ENCODE measurements at places on chromosomes 1 and 21.

- DNase-seq, result no peak
Measured at GRCh38 chr1:4951601-4952000, 297.2 kb downstream of the AJAP1 start.

GRCh38 chr21:44485796-44486195, 30.5 kb downstream of the LRRC3 start:
- DNase-seq, result no peak

DNA sequence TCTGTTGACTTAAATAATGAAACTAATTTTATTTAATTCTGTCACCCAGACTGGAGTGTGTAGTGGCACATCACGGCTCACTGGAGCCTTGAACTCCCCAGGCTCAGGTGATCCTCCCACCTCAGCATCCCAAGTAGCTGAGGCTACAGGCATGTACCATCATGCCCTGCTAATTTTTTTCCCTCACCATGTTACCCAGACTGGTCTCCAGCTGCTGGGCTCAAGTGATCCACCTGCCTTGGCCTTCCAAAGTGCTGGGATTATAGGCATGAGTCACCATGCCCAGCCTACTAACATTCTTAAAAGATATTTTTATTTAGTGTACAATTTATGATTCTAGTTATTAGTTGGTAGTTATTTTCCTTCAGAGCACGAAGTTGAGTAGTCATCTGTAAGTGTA, 49.5 kb downstream of the NRDC start:
- no peak for DNase-seq

DNA sequence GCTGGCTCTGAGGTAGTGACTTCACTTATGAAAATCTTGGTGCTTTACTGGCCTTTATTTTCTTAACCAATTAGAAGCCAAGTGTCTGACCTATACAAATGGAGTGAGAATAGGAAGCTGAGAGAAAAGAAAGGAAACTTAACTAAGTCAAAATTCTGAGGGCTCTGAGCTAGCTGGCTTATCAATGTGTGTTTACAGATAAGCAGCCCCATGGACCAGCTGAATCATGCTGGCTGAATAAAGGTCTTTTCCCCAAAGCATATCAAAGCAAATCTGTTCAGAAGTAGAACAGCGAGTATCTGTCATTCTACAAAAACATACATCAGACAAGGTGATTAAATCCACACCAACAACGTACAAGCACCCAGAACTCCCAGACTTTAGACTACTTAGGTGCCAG, 117.2 kb downstream of the BRINP2 start:
- DNase-seq, result no peak

DNA sequence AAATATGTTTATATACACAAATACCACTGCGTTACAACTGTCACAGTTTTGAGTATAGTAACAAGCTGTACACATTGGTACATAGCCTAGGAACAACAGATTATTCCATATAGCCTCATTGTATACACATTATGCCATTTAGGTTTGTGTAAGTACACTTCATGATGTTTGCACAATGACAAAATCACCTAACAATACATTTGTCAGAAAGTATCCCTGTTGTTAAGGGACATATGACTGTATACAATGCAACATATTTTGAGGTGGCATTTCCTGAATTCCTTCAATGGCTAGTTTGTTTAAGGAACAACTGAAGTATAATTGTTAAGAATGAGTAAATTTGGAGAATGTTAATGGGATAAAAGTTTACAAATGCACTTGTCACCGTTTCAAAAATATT, 19.0 kb downstream of the PLPPR5 start:
- DNase-seq, result no peak

GRCh38 chr1:19467199-19468187, 17.8 kb downstream of the CAPZB start:
- no peak for DNase-seq
